Stimulated activated CD8-positive, alpha-beta memory T cell treated with anti-CD3 and anti-CD28 coated beads, Interleukin-7, amount 100 ng/mL, for 24 hours (primary cell): ENCODE measurements at places on chromosomes 6 and 20.

DNA sequence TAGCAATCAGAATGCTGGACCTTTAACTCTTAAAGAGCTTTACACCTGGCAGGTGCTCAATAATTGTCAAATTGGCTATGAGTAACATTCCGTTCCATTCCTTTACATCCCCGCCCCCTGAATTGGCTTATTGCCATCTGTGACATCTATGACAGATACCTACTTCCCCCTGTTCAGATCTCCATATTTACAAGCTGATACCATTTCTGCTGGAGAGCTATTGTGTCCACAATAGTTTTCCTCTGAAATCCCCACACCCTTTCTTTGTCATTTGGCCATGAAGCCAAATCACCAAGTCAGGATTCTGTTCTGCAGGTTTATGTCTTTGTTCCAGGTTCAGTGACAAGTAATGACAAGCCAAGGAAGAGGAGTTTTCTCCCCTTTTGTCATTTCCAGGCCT is 3.2 kb downstream of the CDH26 start:
- DNase-seq, result no peak

DNA sequence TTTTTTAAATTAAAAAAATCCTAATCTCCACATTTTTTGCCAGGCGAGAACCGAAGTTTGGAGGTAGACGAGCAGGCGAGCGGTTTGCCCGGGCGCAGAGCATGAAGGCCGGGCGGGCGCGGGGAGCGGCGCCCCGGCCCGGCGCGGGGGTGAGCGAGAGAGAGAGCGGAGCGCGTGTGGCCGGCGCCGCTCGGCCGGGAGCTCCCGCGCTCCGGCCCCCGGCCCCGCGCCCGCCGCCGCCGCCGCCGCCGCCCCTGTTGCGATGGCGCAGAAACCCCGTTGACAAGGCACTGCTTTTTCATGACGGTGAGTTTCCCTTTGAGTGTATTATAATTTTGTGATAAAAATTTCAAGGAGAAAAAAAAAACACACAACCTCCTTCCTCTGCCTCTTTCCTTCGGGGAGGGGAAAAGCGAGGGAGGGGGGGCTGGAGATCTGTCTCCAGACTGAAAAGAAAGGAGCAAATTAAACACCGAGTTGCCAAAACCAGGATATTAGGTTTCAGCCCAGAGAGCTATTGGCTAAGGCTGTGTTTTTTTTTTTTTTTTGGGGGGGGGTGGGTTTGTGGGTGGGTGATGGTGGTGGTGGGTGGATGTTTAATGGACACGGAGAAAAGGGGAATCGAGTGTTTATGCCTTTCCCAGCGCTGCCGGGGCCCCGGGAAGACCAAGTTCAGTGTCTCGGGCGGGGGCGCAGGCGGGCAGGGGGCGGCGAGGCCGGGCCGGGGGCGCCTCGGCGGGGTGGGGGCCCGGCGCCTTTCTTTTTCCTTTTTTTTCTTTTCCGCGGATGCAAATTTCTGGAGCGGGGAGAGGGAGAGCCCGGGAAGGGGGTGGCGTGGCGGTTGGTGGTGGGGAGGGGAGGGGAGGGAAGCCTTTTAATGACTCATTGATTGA is at the start of gene BICRAL:
Gene BICRAL (plus strand): TSS at position 257 of the 893 bp plus-strand sequence. CDS start 39,971 bp downstream, outside the sequence.
- peak; percentile 55 for DNase-seq

- no peak for DNase-seq
Observed at GRCh38 chr20:56171087-56172012, 77.2 kb upstream of the MC3R start.

DNA sequence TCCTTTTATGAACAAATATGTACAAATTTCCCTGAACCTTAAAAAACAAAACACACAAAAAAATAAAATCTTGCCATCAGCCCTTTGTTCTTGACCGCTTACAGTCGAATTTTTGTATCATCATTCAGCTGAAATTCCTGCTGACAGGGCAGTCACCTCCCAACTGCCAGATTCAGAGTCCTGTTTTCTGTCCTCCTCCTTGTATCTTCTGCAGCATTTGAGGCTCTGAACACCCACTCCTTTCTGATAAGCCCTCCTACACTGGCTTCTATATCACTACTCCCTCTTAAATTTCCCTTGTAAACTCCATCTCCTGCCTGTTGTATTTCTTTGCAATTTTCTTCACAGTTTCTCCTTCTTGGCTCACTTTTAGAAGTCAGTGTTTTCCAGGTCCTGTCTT is 77.8 kb upstream of the CCN6 start:
- DNase-seq, result no peak

GRCh38 chr20:15241681-15242080 is 904.3 kb upstream of the FLRT3 start:
- no peak for DNase-seq

- no peak for DNase-seq
Observed at GRCh38 chr20:1894471-1894950, 696 bp upstream of the SIRPA start.

DNA sequence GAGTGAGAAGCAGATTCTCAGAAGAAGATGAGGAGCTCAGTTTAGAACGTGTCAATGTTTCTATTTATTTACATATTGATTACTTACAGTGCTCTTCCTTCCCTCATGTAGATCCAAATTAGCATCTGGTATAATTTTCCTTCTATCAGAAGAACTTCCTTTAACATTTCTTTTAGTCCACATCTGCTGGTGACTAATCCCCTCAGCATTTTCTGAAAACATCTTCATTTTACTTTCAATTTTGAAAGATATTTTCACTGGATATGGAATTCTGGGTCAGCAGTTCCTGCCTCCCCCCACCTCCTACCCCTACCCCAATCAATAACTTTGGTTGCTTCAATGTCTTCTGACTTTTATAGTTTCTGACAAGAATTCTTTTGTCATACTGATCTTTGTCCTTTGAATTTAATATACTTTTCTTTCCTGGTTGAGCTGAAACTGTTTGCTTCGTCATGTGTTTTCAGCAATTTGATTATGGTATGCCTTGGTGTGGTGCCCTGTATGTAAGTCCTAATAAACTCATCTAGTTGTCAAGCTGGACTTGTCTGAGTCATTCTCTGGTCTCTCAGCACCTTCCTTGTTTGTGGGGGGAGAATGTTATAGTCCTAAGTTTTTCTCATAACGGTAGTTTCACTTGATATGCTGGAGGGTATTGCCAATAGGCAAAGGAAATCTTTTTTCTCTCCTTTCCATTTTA is 57.0 kb downstream of the SMPDL3A start:
- no peak for DNase-seq

DNA sequence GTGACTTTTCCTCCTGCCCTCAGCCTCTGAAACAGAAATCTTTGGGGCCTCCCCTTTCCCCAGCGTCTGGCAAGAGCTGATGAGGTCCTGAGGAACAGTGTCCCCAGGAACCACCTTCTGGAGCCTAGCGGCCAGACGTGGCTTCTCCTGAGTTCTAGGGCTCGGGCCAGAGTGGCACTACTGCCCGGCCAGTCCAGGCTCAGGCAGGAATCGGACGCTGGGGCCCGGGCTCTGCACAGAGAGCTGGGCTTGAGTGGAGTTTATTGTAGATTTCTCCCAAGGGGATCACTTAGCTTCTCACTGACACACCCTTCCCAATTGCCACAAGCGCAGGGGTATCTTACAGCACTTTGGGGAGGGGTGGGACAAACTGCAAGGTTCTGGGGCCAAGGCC is 20.2 kb downstream of the SDCBP2 start:
- no peak for DNase-seq

- DNase-seq, result no peak
Observed at GRCh38 chr6:364609-365540, 26.7 kb upstream of the IRF4 start.

GRCh38 chr20:50777373-50777772 is 17.5 kb upstream of the BCAS4 start:
- no peak for DNase-seq

DNA sequence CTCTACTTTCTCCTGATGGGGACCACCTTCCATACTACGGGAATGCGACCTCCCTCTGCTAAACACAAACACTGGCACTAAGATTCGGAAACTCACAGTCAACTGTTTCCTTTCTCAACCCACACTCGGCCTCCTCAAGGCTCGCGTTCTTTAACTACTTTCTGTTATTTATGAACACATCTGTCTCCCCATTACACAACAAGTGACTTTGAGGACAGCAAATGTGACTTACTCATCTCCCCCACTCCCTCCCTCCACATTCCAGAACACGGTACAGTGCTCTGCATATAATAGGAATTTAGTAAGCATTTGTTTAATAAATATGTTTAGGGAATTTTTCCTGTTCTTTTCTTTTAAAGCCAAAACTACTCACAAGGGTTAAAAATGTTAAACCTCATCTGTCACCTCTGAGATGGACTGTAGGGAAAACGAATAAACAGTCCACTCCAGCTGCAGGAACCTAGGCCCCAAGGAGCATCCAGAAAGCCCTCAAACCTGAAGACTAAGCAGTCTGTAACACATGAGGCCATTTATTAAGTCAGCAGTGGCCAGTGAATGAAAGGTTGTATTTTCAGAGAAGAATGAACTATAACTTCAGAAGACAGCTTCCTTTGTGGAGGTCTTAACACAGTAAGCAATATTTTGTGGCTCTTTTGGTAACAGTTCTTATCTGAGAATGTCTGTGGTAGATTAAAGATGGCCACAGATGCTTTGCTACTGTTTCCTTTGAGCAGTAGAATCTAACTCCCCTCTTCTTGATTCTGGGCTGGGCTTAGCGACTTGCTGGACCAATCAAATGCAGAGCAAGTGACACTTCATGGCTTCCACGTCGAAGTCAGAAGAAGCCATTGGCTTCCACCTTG is 209.6 kb upstream of the DTNBP1 start:
- DNase-seq, result no peak

GRCh38 chr20:47326658-47327268 is 29.7 kb downstream of the ZMYND8 start:
- DNase-seq, result no peak

- DNase-seq, result no peak
Observed at GRCh38 chr6:164345806-164346496, 931.4 kb downstream of the QKI start.

GRCh38 chr20:32135983-32136515 is 26.5 kb downstream of the TM9SF4 start:
- no peak for DNase-seq

GRCh38 chr20:16018881-16019280 is 554.4 kb downstream of the KIF16B start:
- DNase-seq, result no peak

DNA sequence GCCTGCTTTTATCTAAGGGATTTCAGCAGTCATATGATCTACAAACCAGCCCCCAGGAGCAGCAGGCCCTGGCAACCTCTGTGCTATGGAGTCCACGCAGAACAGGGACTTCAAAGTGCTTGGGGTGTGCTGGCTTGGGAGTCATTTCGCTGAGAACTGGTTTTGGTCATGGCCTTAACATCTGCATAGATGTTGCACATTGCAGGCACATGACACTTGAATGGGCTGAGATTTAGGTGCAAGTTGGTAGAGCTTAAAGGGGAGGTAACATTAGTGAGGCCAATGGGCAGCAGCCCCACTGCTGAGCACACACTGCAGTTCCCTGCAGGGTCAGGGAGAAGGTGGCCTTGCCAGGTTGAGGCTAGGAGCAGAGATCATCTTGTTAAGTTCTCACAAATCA is 43.6 kb downstream of the RREB1 start:
- no peak for DNase-seq

DNA sequence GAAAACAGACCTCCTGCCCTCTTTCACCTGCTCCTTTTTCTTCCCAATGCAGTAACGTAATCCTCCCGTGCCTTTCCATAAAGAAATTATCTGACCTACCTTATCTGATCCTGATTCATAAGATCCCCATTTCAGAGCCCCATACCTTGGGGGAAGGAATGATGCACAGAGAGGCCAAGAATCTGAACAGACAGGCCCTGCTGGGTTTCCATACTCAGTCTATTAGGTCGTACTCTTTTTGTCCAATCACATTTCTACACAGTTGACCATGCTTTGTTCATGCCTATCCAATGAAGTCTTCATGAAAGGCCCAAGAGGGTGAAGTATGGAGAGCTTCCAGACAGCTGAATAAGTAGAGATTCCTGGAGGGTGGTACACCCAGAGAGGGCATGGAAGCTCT is 25.3 kb downstream of the SRPK1 start:
- DNase-seq, result no peak

- no peak for DNase-seq
Observed at GRCh38 chr6:41688256-41688965, 47.0 kb downstream of the TFEB start.

DNA sequence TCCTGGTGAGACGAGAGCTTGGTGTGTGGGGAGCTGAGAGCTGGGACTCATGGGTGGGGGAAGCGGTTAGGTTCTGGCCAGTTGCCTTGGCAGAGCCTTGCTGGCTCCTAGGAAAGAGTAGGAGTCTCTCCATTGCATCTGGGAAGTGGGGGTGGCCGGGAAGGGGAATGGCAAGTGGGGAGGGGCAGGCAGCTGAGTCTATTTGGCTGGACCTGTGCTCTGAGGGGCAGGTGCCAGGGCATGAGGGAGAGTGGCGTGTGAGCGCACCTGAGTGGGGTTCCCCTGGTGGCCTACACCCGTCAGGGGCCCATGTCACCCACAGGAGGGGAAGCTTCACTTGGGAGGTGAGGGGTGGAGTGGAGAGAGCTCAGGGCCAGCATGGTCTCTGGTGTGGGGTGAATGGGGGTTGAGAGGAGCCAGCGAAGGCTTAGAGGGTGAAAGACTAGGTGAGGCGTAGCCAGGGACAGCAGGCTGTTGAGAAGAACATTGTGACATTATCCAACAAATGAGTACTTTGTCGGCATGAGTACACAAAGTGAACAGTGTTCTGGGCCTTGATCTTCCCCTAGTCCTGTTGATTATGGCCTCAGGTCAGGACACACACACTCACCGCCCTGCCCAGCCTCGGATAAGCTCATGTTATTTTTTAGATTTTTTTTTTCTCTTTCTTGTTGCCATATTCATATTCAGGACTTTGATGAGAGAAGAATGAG is 59.8 kb downstream of the FAM120B start:
- no peak for DNase-seq

DNA sequence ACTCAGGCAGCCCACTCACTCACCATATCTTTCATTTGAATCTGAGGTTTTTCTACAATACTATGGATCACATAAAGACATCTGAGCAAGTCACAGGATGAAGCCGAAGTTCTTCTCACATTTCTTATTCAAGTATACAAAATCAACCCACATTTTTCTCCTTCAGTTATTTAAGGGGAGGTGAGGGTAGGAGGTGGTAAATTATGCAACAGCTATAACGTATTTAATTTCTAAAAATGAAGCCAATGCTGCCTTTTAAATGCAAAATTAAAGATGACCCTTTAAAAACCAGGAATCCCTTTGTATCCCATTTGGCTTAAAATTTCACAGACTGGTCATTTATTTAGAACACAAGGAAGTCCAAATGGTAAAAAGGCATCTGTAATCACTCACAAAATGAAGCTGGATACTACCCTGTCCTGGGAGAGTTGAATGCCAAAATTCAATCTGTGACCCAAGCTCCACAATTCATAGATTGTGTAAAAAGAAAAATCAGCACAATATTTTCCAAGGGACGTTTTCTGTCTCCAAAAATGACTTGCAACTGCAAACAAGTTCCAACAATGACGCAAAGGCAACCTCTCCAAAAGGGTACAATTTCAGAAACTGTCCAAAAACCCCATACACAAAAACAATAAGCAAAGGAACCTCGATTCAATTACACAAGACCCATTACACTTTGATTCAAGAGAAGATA is 48.8 kb downstream of the EPB41L2 start:
- DNase-seq, result no peak

DNA sequence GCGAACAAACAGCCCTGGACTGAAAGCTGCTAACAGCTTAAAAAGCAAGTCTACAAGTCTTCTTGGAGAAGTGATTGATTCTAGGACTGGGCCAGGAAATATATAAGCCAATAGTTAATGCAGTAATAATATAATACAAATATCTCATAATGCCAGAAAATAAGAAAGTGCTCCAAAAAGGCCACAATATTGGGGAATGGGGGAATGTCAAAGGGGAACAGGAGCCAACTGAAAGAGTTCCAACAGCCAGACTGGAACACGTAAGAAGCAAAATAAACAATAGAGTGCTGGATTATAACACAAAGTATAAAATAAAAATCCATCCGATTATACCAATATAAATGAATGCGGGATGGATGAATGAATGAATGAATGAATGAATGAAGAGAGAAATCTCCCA is 295.8 kb downstream of the NRN1 start:
- no peak for DNase-seq
